Cardiac septum (tissue), 1 donor: ENCODE measurements at places on chromosomes 4 and X. TPM values are rescaled to one million over a fixed set of nuclear protein-coding genes. Genes with fewer than 3 reads are reported as not detected.

The OTC gene
- total RNA-seq: not detected

The IL21 gene
- total RNA-seq: not detected

The IL9R gene
- total RNA-seq: 0.11 TPM

The RXFP1 gene
- total RNA-seq: not detected

The L1CAM gene
- 1.5 TPM for total RNA-seq

DNA sequence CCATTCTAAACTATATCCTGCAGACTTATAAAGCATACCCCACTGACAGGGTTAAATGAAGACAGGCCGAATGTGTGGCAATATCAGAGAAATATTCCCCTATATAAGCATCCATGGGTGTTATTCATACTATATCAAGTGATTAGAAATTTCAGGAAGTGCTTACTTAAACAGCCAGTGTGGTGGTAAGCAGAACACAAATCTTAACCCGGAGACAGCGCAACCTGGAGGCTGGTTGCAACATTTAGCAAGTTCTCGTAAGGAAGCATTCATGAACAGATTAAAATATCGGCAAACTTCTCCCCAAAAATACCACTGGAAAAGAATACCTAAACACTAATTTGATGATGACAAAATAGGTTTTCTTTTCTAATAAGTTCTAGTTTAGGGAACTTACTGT lies 261.2 kb downstream of the CBLL2 start:
- DNase-seq: no peak

DNA sequence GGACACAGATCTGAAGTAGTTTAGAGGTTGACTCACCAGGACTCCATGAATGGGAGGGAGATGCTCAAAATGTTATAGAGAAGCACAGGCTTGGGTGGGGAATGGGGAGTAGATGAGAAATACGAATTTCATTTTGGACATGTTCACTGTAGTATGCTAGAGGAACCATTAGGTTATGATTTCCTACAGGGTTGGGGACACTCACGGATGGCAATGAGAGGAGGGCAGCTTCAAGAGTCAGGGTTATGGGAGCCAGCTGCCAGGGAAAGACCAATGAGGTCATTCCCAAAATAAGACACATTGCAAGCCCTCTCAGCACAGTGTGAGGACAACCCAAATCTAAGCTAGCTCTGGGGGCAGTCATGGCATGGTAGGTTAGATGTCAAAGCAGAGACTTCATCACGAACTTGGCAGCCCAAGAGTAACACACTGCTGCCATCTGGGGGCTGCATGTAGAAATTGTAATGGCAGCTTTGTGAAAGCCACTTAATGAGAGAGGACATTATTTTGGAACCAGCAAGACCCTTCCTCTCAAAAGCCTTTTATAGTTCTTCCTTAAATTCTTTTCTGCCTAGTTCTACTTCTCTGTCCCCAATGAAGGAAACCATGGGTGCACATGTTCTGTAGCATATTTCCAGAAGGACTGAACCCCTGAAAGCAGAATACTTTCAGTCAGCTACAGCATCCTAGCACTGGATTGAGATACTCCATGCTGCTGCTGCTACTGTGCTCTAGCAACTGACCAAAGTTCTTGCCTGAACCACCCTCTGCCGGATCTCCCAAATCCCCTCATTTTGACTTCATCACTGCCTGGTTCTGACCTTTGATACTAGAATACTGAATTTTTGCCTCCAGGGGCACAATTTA lies 16.2 kb upstream of the ZCCHC12 start:
- DNase-seq: no peak

- no peak for DNase-seq
Observed at GRCh38 chr4:189285377-189285776, 655.3 kb upstream of the FRG1 start.

GRCh38 chrX:131054906-131055305 lies 3.2 kb upstream of the ARHGAP36 start:
- DNase-seq: no peak
